ENCODE measurements at places on chromosomes 12 and 14. TPM values are rescaled to one million over a fixed set of nuclear protein-coding genes. Genes with fewer than 3 reads are reported as not detected.

KRT6C gene
- total RNA-seq, result not detected

- H3K36me3 ChIP-seq, result no peaks in the 10 kb centered on the region
- peaks cover 83% of the 10 kb centered on the region for H3K27me3 ChIP-seq
- H3K27ac ChIP-seq, result no peak overlapping the region
Observed at GRCh38 chr12:3545121-3545796, 54.3 kb downstream of the PRMT8 start.

GRCh38 chr14:65847075-65847847, 434.7 kb downstream of the FUT8 start:
- no peaks in the 10 kb centered on the region for H3K4me1 ChIP-seq
- H3K36me3 ChIP-seq, result no peaks in the 10 kb centered on the region
- DNase-seq, result no peak
- no peaks in the 10 kb centered on the region for H3K27me3 ChIP-seq
- no peak overlapping the region for H3K27ac ChIP-seq

DNA sequence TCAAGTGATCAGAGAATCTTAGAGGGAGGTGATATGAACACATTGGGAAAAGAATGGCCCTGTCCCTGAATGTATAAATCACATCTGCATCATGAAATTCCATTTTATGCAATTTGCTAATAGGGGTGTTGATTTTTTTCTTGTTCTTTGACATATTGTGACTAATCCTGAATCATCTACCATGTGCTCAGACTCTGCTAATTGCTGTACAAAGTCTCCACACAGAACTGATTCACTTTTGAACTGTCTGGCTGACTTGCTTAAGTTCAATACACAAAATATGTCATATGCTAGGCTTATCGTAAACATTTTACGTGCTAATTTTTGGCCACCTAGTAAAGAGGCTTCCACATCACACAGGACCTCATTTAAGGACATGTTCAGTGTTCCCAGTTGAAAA, 2.6 kb downstream of the TMEM132D start:
- no peak overlapping the region for H3K27ac ChIP-seq
- no peak for DNase-seq
- no peak overlapping the region for H3K4me3 ChIP-seq
- H3K4me1 ChIP-seq, result no peaks in the 10 kb centered on the region
- peaks cover 3% of the 10 kb centered on the region for H3K27me3 ChIP-seq
